ENCODE measurements at places on chromosomes 7 and 10. TPM values are rescaled to one million over a fixed set of nuclear protein-coding genes. Genes with fewer than 3 reads are reported as not detected.

- no peak for DNase-seq
Measured at GRCh38 chr7:131096267-131096927, 231.3 kb upstream of the MKLN1 start.

- no peak for DNase-seq
Measured at GRCh38 chr10:8044908-8045725, 9.4 kb upstream of the GATA3 start.

DNA sequence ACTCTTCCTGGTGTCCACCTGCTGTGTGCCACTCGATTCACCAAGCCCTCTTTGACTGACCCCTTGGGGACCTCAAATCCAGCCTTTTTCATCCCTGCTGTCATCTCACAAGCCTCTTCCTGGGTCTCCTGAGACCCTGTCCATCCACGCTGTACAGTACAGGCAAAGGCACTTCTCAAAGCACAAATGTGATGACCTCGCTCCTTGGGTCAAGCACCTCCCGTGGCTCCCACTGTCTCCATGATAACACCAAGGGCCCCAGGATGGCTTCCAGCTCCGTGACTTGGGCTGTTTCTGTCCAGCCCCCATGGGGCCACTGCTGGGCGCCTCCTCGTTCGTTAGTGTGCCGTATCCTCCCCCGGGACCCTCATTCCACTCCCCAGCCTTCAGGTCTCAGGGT lies 28.7 kb downstream of the PVRIG start:
- no peak for DNase-seq

Gene FKBP6
- polyA plus RNA-seq = not detected

DNA sequence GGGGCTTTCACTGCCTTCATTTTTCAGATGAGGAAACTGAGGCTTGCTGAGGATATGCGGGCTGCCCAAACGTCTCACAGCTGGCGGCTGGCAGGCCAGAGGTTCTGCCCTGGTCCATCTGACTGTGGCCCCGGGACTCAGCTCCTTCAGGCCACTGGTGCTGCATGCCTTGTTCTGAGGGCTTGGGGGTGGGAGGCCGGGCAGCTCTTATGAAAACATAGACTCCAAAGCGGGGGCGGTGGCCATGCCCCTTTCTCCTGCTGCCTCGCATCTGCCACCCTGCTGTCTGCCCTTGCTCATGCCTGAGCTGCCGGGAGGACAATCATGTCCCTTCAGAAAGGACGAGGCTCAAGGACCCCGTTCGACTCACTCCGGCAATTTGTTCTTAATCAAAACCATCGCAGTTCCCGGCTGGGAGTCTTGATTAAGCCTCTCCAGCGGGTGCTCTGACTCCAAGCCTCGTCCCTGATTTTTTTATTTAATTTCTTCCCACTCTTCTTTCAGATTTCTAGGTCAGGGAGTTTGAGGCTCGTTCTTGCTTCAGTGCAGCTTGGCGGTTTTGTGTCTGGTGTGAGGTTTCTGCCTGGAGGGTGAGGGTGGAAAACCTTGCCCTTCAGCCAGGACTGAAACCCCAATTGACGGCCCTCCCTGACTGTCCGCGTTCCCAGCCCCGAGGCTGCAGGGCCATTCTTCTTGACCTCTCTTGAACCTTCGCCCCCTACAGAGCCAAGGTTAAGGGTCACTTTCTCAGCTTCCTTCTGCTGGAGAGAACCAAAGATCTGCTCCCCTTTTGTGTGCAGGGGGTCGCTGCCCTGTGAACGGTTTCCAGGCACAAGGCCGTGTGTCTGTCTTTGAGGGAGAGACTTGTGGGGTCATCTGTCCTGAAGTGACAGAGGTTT lies 120.8 kb downstream of the DNAJB6 start:
- DNase-seq = no peak

DNA sequence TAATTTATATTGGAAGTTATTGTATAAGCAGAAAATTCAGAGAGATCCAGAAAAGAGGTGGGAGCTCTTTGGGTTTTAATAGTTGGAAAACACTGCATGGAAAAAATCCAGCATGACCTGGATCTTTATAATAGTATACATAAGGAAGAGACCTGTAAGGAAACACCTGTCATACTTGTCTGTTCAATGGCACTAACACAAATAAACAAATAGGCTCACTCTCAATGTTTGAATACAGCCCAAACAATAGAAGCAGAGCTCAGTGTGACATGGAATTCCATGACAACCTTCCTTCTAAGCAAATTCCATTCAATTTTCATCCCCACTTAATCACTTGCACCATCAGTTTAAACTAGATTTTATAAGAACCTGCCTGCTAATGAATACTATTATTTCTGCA lies 31.7 kb downstream of the CISD1 start:
- DNase-seq = no peak

Gene SPDYE11
- not detected for polyA plus RNA-seq

DNA sequence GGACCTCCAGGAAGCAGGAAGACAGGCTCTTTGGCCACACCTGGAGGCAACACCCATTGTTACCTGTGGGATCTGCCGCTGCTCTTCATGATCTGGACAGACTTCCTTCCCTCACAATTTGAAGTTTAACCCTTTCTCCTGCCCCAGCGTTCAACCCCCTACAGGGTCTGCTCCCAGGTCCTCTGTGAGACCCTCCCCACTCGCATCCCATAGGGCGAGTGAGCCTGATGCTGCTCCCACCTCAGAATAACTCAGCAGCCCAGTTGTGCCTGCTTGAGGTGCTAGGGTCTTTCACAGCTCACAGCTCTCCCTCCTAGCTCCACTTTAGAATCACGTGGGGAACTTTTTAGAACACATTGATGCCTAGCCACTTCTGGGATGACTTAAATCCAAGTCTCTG lies 61.8 kb upstream of the C10orf90 start:
- DNase-seq = no peak

Gene RASSF4
- polyA plus RNA-seq = 89.4 TPM

DNA sequence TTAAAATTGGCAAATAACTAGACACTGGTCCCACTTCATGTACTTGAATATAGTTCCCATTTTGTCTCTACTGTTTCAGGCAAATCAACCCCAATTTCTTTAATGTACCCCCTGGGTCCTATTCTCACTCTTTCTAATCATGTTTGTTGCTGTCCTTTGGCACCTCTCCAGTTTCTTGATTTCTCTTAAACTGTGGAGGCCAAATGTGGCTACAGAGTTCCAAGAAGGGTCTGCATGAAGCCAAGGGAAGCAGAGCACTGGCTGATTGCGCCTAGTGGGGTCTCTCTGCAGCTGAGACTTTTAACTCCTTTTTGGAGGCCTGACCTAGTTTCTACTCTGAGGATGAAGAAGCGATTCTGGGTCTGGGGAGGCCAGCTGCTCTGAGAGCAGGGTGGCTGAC lies 6.7 kb upstream of the ADAM12 start:
- DNase-seq = no peak

Gene PLA2G12B
- 0.06 TPM for polyA plus RNA-seq

DNA sequence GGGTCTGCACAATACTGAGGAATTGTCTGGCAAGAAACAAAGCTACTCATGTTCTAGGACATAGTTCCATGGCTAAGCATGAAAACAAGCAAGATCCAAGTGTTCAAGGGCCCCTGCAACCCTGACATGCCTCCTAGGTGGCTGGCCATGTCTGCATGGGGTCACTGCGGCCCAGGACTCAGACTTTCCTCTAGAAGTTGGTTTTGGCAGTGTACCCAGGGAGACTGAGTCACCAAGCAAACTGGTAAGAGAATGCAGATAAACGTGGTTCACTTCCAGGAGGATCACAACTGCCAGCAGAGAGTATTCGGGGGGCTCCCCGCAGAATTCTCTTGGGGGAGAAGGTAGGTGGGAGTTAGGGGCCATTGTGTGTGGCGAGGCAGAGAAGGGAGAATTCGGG lies 7.4 kb upstream of the PFKFB3 start:
- DNase-seq = no peak

DNA sequence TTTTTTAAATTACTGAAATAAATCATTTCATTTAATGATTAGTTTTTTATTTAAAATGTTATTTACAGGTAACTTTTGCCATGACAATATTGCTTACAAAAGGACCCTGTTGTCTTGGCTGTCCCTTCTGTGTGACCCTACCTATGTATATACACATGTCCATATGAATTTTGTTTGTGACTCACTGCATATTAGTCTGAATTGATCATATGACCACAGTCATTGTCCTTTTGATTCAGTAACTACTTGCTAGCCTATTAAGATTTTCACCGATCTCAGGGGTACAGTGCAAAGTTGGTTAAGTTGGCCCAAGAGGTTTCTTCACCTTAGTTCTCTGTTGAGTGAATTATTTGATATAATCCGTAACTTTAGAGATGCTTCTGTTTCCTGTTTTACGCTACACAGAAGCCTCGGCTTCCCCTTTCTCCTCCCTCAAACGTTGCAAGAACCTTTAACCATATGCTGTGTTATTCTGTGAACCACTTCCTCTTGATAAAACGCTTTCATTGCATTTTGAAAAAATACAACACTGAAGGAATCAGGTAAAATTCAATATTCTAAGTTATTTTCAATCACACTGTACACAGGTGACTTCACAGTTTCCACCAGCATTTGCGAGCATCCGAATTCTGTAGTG lies 43.9 kb downstream of the APBB1IP start:
- no peak for DNase-seq

Gene SMO
- 1.7 TPM for polyA plus RNA-seq

DNA sequence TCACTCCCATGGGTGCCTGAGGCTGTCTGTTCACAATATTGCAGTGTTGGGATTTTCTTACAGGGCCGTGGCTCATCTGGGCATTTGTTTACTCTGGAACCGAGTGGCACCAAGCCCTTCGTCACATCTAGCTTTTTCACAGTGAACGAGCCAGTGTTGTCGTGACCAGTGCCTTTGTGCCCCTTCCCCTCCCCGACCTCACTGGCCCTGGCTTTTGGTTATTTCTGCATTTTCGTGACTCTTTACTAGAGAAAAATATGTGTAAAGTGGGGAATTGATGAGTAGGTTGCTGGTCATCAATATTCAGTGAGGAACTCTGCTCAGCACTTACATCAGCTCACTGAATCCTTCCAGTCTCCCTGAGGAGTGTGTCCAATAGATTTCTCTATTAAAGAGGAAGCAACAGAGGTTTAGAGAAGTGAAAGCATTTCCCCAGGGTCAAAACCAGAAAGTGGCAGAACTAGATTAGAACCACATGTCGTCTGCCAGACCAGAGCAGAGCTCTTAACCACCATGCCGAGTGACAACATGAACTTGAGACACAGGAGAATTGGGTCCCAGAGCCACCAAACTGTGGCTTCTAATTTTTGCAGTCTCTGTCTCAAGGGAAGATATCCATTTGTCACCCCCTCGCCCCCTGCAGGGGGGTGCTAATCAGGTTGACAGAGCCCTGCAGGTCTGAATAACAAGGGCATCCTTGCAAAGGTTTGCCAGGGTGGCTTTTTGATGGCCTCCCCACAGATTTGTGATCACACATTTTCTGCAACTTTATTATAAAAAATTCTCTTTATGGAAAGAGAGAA lies 125.3 kb downstream of the CHN2 start:
- no peak for DNase-seq

DNA sequence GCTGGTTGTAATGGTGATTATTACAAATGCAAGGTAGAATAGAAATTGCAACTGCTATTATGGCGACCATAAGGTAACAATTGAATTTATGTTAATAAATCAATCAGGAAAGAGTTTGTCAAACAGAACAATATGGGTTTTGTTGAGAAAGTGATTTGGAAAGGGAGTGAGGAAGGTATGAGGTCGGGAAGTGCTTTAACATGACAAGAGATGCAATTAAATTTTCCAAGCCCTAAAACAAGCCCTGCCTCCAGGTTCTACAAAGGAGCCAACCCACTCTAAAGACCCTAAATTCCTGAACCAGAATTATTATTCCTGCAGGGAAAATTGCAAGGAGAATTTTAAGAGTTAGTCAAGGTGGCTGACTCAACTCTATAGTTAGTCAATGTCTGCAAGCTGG lies 363.7 kb downstream of the BMPER start:
- no peak for DNase-seq

- DNase-seq = no peak
Measured at GRCh38 chr7:142836426-142836825, 18.4 kb upstream of the EPHB6 start.
